Stimulated activated naive B cell treated with anti-CD40 and anti-IgM and Interleukin-4, amounts not matched to agents 10 μg/mL and 1 μg/mL and 100 μg/mL, for 72 hours (primary cell): ENCODE measurements at places on chromosomes 6 and 20.

- no peak for DNase-seq
Measured at GRCh38 chr6:74408844-74409243, 712.8 kb downstream of the CD109 start.

- no peak for DNase-seq
Measured at GRCh38 chr20:12984863-12985262, 23.9 kb upstream of the SPTLC3 start.

- DNase-seq = no peak
Measured at GRCh38 chr6:114611696-114612095, 268.9 kb upstream of the HS3ST5 start.

- no peak for DNase-seq
Measured at GRCh38 chr6:99185525-99185924, 163.9 kb downstream of the FAXC start.

DNA sequence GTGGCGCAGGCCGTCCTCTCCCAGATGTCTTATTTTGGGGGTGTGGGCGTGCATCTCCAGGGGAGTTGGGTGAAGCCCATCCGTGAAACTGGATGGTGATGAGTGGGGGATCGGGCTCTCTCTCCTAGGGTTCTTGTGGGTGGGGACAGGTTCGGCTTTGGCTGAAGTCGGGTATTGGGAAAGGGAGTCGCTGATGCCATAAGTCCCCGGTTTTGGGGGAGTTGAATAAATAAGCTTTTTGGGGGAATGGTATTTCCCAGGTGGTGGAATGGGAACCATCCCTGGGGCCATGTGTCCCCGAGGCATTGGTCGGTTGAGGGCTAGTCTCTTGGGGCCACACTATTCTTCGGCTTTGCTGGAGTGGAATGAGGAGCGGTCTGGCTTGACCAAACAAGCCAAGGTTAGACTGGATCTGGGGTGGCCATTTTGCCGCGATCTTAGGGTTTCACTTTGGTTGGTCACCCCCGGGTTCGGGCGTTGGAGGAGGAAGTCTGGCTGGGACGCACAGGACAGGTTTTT lies 481 bp downstream of the ZNF133 start:
- no peak for DNase-seq

GRCh38 chr6:160949531-160949930 lies 42.0 kb upstream of the MAP3K4 start:
- no peak for DNase-seq

- no peak for DNase-seq
Measured at GRCh38 chr6:125245523-125246264, 56.1 kb downstream of the HDDC2 start.

DNA sequence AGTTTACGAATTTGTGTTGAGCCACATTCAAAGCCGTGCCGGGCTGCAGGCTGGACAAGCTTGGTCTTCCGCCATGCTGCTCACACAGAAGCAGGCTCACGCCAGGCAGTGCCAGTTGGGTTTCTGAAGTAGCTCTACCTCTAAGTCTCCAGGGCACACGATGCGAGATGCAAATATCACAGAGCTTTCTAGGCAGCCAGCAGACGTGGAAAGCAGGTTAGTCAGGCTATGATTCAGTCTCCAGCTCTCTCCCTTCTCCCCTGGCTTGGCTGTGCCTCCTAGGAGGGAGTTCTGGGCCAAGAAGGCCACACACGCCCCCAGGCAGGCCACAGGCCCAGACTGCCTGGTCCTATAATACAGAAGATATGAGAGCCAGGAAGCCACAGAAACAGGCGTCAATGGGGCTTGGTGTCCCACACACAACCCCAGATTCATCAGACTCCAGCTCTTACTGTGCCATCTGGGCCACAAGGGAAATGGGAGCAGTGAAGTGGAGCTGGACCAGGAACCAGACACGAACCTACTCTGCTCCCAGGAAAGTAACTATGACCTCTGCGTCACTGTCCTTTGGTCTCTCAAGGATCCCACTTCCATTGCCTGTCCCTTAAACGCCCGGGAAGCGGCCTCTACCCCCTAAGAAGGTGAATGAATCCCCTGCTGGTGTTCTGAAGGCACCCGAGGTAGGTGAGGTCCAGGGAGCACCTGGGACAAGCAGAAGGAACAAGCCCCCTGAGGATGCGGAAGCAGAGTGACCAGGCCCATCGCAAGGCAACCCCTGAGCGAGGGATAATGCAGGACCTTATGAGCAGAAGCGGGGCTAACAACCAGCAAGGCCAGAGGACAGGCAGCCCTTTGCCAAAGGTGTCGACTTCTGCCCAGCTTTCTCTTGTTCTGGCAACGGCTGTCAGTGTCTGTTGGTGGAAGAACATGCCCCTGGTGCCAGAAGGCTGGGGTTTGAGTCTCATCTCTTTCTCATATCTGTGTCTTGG lies 61.2 kb downstream of the GFOD1 start:
- no peak for DNase-seq

DNA sequence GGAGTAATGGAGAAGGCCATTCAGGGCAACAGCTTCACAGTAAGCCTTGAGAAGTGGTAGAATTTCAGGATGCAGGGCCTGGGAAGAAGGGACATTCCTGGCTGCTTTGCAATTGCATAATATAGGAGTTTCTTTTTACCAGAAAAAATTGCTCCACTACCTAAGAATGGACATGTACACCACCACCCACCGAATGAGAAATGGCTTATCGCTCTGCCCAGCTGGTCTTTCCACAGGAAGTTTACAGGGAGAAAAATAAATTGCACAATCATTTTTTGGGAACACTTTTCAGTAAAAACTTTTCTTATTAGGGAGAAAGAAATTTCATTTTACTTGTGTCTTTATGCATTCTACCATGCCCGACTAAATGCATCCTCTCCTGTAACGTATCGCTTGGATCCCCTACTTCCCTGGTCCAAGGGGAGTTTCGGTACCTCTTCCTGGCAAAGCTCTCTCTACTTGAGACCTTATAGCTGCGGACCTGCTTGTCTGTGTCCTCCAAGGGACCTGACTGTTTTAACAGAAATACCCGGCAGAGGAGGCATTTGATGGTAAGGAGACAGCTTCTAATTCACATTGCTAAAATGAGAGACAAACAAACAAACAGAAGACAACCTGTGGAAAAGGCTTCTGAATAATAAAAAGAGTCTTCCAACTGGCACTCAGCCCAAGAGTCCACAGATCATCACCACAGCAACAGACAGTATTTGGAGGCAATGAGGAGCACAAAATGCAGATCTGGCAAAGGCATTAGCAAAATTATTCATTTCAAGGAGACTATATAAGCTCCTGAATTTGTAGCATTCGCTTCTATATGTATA lies 54.2 kb downstream of the MAP3K5 start:
- no peak for DNase-seq

DNA sequence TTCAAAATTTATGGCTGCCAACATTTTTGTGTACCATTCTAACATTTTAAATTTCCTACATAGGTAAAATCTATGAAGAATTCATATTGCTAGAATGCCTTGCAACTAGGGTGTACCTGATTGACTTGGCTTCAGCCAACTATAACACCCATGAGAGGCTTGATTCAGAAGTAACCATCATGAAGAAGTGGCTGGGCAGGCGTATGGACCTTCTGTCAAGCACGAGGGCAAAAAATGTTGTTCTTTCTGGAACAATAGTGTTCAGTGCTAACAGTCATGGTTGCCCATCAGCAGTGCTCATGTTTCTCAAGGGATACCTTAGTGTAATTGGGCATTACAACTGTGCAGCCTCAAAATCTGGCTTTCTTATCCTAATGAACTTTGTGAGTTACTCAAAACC lies 42.9 kb downstream of the ID4 start:
- no peak for DNase-seq

- no peak for DNase-seq
Measured at GRCh38 chr20:1758765-1759164, 101.2 kb upstream of the SIRPG start.

DNA sequence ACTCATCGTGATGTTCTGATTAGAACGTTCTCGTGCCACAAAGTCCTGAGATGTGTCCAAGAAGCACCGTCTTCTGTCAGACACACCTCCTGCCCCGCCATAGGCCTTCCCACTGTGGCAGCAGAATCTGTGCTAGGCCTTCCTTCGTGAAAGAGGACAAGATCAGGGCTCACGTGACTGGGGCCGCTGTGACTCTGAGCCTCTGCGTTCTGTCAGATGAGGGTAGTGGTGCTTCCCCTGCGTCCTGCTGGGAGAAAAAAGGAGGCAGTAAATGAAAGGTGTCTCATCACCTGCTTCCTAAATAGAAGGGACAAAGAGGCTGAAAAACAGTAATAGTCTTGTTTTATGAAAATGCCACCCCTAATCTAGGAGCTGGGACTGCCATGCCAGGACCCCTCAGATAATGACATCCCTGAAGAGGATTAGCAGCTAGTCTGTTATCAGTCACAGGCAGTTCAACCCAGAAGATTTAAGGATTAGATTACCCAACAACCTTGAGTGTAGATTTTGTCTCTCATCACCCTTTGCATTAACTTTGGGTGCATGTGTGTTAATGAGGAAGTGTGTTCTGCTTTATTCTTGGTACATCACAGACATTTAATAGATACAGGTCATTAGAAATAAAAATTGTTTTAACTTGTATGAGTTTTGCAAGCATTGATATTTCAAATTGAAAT lies 4.1 kb downstream of the DNAJC5 start:
- no peak for DNase-seq

GRCh38 chr6:92757925-92758324 lies 661.4 kb downstream of the EPHA7 start:
- DNase-seq = no peak

- no peak for DNase-seq
Measured at GRCh38 chr6:138336221-138336620, 41.5 kb upstream of the SMIM28 start.

- DNase-seq = no peak
Measured at GRCh38 chr6:125753937-125754259, 4.5 kb downstream of the HEY2 start.

GRCh38 chr20:42531508-42531961 lies 658.2 kb downstream of the PTPRT start:
- no peak for DNase-seq

DNA sequence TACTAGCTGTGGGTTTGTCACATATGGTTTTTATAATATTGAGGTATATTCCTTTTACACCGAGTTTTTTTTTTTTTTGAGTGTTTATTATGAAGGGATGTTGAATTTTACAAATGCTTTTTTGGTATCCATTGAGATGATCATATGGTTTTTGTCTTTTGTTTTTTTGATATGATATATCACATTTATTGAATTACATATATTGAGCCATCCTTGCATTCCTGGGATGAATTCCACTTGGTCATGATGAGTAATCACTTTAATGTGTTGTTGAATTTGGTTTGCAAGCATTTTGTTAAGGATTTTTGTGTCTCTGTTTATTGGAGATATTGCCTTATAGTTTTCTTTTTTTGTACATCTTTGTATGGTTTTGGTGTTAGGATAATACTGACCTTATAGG lies 3.3 kb upstream of the ZNF337 start:
- DNase-seq = no peak

- DNase-seq = no peak
Measured at GRCh38 chr6:115902436-115902835, 158.3 kb downstream of the FRK start.

- no peak for DNase-seq
Measured at GRCh38 chr6:524803-525202, 132.1 kb downstream of the HUS1B start.

- DNase-seq = no peak
Measured at GRCh38 chr20:23488996-23489395, 1.9 kb upstream of the CST8 start.

- peak; percentile 74 for DNase-seq
Measured at GRCh38 chr6:33692760-33693158, 18.7 kb downstream of the UQCC2 start.

- no peak for DNase-seq
Measured at GRCh38 chr20:38986663-38987062, 24.5 kb downstream of the DHX35 start.

DNA sequence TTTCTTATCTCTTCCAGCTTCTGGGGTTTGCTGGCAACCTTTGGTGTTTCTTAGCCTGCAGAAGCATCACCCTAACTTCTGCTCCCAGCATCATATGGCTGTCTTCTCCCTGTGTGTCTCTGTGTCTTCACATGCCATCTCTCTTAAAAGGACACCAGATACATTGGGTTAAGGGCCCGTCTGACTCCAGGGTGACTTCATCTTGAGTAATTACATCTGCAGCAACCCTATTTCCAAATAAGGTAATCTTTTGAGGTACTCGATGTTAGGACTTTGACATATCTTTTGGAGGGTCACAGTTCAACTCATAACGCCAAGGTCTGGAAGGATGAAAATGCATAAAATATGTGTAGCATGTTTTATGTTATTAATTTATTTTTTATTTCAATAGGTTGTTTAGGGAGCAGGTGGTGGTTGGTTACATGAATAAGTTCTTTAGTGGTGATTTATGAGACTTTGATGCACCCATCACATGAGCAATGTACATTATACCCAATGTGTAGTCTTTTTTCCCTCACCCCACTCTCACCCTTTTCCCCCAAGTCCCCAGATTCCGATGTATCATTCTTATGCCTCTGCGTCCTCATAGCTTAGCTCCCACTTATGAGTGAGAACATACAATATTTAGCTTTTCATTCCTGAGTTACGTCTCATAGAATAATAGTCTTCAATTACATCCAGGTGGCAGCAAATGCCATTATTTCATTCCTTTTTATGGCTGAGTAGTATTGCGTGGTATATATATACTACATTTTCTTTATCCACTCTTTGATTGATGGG lies 131.1 kb downstream of the TBXT start:
- DNase-seq = no peak

DNA sequence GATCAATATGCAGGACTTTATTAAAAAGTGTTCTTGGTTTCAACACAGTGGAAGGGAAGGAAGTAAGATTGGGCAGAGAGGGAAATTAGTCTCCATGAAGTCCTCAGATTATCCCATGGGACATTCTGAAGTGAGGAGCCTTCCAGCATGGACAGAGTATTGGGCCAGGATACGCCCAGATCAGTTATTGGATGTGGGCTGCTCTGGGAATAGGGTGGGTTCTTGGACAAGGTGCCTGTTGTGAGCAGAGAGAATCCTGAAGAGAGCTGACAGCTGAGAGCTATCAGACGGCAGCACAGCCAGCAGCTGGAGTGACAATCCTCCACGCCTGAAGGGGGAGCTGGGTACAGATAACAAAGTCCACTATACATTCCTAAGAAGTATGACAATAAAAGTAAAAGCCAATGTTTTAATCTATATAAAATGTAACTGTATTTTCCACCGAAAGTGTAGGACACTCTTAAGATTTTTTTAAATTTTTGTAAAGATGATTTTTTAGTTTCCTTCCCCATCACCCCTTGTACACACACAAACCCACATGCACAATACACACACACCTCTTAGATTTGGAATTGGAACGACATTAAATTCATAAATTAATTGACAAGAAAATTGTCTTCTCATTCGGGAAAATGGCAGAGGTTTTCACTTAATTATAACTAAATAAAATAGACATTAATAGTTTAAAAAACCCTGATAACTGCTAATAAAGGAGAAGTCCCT lies 107.8 kb downstream of the FBXO5 start:
- no peak for DNase-seq

GRCh38 chr20:10634211-10634610 lies 39.6 kb downstream of the JAG1 start:
- DNase-seq = no peak
